NCI-H1436 (cell line): ENCODE measurements at places on chromosomes 3 and 15.
A peak's percentile ranks its signal among the peaks of the same experiment; 100 is the strongest.

- DNase-seq: peak; percentile 25
These were observed 57.8 kb downstream of the MAP3K13 start for GRCh38 chr3:185420762-185421161.

GRCh38 chr3:101900316-101900715 is 51.0 kb downstream of the NFKBIZ start:
- no peak for DNase-seq

- DNase-seq: no peak
These were observed 56.8 kb upstream of the IMPG2 start for GRCh38 chr3:101377209-101377608.

DNA sequence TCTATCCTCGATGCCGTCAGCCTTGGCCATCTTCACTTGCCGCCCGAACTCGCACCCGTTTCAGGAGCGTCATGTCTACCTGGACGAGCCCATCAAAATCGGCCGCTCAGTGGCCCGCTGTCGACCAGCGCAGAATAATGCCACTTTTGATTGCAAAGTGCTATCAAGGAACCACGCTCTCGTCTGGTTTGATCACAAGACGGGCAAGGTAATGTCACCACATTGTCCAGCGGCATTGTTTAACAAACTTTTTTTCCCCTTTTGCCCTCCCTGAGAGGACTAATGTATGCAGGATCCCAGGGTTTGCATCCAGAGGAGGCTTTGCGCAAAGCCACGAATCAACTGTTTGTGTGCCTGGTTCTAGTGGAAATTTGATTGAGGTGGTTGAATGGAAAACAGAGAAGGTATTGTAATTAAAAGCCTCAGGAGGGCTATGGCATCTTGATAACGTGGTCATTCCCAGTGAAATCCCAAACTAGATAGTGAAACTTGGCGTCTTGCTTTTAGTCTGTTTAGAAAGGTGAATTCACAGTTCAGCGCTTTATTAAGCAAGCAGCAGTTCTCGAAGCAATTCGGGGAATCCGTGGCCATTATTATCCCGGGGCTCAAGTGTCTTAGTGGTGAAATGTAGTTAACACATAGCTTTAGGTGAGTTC is 1.7 kb downstream of the SLMAP start:
- no peak for DNase-seq
